Substantia nigra (tissue), 51 donors: ENCODE measurements at places on chromosomes 13 and 19.

DNA sequence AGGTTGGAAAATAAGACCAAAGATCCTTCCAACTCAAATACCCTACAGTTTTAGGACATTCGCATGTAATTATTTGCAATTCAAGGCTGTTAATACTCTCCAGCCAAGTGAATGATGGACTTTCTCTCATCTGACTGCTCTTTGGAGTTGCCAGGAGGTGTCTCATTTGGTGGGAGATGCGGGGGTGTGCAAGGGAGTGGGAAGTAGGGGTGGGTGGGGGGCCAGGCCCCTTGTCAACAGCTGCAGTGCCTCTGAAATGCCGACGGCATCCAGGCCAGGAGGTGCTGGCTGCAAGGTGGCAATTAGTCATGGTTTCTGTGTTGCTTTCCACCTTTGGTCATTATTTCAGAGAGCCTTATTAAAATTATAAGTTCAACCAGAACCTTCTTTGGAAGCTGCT lies 121.5 kb downstream of the KL start:
- DNase-seq: no peak

DNA sequence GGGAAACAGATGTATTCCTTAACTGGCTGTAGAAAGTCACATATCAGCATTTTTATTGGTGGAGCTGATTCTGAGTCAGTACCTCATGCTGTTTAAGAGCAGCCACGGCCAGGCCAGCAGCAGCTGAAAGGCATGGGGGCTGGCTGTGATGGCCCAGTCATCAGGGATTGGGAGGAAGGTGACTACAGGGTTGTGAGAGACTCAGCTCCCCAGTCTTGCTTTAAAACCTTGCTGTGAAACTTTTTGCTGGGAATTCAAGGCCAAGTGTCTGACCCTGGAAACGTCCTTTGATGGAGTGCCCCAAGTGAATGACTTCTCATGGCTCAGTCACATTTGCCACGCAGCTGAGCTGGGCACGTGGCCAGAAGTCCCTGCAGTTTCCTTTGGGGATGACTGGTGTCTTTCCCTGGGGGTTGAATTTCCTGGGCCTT lies 39.1 kb upstream of the RNF113B start:
- peak; percentile 31 for DNase-seq

GRCh38 chr13:98766697-98767096 lies 14.2 kb upstream of the SLC15A1 start:
- no peak for DNase-seq

DNA sequence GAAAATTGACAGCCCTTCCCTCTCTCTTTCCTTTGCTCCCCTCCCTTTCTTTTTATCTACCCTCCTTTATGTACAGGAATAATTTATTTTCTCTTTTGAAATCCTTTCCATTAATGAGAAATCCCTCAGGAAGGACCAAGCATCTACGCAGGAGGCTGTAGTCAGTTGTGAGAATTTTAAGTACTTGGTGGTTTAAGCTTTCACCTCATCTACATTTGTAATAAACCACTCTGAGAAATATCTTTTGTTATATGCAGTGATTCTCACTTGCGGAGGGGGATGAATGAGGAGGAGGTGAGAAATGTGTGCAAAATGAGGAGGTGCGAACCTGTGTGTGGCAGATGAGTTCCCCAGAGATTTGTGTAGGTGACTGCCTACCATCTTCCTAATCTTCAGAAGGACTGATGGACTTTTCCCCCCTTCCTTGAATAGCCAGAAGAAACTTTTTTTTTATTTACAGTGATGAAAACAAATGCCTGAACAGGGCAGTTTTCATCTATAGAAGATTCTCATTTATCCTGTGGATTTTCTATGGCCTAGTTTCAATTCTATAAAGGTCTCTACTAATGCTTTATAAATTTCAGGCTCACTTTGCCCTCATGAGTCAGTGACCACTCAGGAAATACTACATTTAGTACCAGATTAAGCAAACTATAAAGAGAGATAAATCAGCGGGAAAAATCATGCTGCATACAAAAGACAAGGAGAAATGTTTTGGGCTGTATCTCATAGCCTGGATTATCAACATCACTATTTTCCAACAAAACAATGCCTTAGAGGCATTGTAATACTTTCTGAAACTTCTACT lies 118.3 kb downstream of the LHFPL6 start:
- no peak for DNase-seq

GRCh38 chr13:66994097-66994496 lies 236.0 kb downstream of the PCDH9 start:
- peak; percentile 84 for DNase-seq

DNA sequence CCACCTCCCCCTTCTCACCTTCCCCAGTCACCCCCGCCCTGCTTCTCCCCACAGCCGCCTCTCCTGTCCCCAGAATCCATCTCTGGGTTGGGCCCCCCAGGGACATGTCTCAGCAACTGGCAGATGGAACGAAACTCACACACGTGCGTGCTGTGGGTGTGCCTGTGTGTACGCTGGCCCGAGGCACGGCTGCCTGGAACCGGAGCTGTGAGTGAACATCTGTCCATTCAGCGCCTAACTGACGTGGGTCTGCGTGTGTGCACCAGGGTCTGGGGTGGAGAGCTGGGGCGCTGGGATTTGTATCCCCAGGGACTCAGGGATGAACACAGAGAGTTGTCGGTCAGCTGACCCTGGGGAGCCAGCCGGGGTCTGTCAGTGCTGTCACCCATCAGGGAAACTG lies 752 bp upstream of the HAS1 start:
- no peak for DNase-seq

DNA sequence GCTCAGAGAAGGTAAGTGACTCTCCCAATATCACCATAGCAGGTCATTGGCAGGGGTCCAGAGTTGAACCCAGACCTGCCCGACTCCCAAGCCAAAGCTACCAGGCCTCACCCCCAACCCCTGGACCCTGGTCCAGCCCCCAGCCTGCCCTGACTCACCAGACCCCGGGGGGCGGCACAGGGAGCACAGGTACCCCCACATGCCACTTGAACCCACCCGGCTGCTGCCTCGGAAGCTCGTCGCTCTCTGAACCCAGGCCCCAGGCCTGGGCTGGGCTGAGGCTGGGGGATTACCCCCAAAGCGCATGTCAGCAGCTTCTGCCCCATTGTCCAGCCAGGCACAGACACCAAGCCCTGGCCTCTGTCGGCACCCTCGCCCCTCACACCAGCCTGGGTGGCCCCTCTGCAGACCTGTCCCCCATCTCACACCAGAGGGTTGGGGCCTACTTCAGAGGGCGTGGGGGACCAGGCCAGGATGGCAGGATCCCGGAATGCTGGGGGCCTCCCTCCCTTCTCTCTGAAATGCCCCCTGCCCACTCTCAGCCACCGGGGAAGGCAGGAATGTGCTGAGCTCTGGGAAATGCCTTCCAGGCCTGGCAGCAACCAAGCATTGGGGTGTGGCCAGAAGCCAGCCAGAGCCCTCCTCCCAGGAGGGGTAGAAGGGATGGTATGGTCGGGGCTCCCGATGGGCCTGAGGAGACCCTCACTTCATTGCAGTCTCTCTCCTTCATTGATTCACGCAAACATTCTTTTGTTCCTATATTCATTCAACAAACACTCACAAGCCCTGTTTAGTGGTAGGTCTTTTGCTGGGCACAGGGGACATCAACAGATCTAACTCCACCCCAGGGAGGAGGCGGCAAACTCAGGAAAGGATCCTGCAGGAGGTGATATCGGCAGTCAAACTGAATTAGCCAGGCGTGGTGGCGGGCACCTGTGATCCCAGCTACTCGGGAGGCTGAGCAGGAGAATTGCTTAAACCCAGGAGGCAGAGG lies 1.7 kb upstream of the PRX start:
- no peak for DNase-seq

GRCh38 chr13:111295886-111296285 lies 24.6 kb upstream of the TEX29 start:
- DNase-seq: no peak

GRCh38 chr13:23279321-23279720 lies 98.5 kb downstream of the SGCG start:
- no peak for DNase-seq

DNA sequence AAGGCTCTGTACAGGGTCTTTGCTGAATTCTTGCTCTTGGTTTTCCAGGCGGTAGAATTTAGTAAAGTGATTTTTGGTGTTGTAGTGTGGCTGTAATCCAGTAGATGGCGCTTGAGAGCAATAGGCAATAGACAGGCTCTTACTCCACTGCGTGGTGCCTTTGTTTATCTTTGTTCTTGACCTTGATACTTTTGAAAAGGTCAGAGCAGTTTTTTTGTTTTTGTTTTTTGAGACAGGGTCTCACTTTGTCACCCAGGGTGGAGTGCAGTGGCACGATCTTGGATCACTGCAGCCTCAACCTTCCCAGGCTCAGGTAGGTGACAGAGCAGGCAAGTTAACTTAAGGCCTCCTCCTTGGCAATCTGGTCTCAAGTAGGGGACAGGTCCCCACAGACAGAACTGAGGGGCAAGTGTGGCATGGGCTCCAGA lies 12.2 kb upstream of the LILRA5 start:
- DNase-seq: peak; percentile 8

DNA sequence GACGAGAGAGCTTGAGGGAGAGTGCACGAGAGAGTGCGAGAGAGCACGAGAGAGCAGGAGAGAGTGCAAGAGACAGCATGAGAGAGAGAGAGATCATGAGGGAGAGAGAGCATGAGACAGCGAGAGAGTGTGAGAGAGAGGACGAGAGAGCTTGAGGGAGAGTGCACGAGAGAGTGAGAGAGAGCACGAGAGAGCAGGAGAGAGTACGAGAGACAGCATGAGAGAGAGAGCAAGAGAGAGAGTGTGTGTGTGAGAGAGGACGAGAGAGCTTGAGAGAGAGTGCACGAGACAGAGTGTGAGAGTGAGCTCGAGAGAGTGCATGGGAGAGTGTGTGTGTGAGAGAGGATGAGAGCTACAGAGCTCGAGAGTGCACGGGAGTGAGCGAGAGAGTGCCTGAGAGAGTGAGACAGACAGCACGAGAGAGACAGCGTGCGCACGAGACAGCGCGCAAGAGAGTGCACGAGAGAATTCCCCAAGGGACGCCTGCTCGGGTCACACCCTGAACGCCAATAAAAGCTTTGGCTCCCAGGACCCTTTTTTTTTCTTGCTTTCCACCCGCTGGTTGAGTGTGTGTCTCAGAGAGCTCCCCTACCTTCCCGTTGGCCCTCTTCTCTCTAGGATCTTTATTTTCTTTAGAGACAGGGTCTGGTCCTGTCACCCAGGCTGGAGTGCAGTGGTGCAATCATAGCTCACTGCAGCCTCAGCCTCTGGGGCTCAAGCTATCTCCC lies 3.7 kb downstream of the CD70 start:
- no peak for DNase-seq

- no peak for DNase-seq
Measured at GRCh38 chr19:21022996-21023395, 2.5 kb downstream of the ZNF430 start.

GRCh38 chr13:99657848-99658260 lies 156.6 kb downstream of the TM9SF2 start:
- peak; percentile 21 for DNase-seq

DNA sequence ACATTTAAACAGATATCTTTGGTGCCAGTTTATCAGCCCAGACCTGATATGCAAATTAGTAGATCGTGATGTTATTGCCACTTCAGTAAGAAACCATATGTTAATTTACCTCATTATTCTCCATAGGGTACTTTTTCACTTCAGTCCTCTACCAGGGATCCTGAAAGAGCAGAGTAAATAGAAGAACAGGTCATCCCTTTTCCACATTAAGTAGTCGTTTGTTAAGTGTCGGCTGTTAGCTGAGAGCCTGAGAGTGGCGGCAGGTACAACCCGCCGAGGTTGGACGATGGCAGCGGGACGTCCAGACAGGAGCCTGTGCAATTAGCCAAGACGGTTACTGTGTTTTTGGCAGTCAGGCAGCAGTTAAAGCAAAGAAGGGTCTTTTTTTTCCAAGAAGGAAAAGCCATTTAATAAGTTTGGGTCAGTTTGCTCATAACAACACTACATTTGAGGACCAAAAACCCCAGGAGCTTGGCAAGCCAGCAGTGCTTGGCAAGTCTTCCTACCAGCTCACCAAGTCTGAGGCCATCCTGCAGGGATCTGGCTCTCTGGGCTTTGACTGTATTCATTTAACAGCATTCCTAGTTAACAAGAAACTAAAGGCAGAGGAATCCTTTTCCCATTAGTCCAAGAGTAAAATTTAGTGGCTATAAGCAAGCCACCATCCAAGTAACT lies 231.8 kb downstream of the SHISA2 start:
- no peak for DNase-seq

- no peak for DNase-seq
Measured at GRCh38 chr19:47779524-47780214, 1.2 kb downstream of the SELENOW start.

- DNase-seq: no peak
Measured at GRCh38 chr13:29689548-29689947, 94.1 kb upstream of the SLC7A1 start.

DNA sequence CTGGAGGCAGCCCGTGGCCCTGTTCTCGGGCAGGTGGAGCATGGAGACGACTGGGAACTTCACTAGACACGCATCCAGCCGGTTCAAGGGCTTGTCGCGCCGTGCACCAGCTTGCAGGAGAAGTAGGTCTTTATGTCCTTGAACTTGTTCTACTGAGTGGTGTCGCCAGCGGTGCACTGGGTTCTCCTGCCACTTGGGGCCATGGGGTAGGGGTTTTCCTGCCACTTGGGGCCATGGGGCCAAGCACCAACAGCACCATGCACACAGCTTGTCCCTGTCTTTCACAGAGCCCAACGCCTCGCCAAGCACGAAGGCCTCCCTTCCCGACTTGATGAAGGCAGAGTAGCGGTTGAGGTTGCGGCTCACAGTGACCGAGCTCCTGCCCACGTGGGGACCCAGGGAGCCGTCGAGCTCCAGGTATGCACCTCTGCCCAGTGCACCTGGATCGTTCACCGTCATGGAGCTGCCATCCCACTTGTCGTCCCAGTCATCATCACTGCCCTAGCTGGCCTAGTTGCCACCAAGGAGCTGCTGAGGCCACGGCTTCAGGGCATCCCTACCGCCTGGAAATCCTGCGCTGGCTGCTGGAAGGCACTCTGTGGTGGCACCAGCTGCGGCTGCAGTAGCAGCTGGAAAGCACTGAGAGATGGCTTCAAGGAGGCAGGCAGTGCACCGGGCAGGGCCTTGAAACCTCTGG lies 40.5 kb upstream of the TPM4 start:
- DNase-seq: no peak

- no peak for DNase-seq
Measured at GRCh38 chr13:100535426-100536135, 53.0 kb downstream of the GGACT start.
